Stimulated activated CD4-positive, alpha-beta T cell treated with anti-CD3 and anti-CD28 coated beads, Interleukin-1b, Interleukin-23, amount 100 ng/mL, for 48 hours (primary cell): ENCODE measurements at places on chromosomes 1 and 21.

DNA sequence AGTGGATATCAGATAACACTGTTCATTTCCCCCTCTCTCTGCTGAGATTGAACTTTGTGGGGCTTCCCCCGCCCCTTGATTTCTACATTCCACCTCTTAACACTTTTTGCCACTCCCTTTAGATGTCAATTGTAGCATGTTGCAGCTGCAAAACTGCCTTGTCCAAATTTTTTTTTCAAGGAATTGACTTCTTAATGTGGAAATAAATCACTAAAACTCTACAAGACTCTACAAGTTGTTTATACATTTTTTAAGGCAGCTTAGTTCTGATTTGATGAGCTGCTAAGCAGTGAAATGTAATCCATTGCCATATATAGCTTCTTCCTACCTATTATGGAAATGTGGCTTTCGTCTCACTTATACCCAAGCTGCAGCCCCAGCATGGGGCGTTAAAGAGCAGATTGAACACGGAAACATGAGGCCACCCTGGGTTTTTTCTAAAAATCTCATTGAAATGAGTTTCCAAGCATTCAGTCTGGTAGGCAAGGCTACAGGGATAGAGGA is 132.2 kb downstream of the SYT2 start:
- no peak for DNase-seq

- no peak for DNase-seq
Measured at GRCh38 chr1:1554926-1555915, 14.8 kb upstream of the TMEM240 start.

DNA sequence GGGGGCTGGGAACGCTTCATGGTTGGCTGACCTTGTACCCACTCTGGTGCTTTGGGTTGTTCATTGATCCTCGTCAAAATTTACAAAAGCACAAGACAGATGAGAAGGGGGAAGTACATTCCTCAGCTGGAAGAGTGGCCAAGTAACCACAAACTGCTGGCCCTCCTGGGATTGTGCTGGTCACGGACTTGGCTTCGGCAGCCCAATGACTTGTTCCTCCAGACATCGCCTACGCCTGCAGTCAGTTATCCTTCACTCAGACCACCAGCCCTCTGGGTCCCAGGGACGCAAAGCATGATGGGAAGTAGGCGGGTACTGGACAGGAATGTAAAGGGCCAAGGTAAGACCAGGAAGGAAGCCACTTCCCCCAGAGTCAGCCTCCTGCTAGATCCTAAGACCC is 53.1 kb downstream of the LMX1A start:
- DNase-seq, result no peak

GRCh38 chr1:47936916-47937551 is 60.2 kb downstream of the TRABD2B start:
- no peak for DNase-seq

GRCh38 chr1:179883745-179884138 is 1.7 kb downstream of the TOR1AIP1 start:
- peak; percentile 77 for DNase-seq

DNA sequence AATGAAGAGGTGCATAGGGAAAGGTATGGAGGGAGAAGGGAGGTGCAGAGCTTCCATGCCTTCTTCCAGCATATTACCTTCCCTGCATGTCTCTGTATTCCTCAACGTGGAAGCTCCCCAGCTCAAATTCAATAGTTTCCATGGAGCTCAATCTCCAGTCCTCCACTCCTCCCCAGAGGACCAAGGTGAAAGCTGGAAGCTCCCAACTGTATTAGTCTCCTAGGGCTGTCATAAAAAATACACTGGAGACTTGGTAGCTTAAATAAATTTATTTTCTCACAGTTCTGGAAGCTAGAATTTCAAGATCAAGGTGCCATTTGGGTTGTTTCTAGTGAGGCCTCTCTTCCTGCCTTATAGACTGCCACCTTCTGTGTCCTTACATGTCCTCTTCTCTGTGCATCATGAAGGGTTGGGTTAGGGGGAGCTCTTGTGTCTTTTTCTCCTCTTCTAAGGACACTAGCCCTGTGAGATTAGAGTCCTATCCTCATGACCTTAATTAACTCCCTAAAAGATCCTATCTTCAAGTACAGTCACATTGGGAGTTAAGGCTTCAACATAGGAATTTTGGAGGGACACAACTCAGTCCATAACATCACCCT is 21.9 kb upstream of the RABGGTB start:
- DNase-seq, result no peak

GRCh38 chr1:39272027-39272797 is 67.7 kb downstream of the MACF1 start:
- DNase-seq, result no peak

DNA sequence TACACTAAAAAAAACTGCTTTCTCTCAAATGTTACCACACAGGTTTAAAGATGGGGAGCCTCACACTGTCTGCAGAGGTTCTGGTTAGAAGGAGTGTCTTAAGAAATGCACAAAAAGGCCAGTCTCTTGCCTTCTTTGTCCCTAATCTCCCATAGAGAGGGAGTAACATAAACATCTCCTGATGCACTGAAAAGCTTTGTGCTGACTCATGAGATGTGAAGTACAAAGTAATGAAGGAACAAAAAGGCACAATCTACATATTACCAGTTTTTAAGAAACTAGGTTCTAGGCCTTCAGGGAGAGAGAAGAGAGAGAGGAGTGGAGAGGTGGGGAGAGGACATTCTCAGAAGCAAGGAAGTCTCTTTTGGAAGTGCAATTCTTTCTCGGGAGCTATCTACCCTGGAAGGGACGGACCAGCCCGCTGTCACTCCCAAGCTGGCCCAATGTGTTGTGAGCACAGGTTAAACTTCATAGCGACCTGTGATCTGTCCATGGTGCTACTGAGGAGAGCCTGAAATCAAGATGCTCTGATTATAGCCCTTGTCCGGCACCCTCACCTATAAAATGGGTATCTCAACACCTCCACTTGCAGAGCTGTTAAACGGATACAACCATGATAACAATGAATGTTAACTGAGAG is 458.1 kb downstream of the DISC1 start:
- DNase-seq, result no peak
